HT1080 (cell line): ENCODE measurements at places on chromosomes 13 and 19.

GRCh38 chr19:32916969-32917615 lies 47.5 kb upstream of the SLC7A9 start:
- no peak for DNase-seq

- no peak for DNase-seq
Observed at GRCh38 chr13:65763811-65764210, 1466.3 kb downstream of the PCDH9 start.

DNA sequence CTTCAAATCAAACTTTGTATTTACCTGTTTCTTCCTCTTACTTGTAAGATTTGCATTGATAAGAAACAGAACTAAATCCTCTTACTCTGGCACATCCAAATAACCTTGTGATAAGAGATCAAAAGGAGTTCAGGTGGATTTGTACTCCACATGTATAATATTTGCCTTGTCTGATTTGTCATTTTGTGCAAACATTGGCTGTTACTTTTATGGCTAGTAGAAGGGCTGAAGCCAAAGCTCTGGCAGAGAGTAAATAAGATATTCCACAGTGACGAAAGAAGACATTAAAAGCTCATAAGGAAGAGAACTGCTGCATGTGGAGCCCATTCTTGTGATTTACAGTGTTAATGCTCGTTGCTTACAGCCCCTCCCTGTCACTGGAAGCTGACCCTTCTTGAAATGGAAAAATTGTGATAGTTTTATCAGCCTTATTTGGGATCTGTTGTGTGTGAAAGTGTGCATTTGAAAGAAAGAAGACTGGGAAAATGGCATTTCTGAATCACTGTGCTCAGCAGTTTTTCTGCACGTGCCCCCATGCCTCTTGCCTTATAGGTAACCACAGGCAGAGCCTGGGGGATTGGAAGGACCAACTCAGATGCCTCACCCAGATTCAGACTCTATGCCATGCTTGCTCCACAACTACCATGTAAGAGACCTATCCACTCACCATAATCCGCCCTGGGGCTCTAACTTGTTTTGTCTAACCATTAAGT lies 68.2 kb downstream of the OXGR1 start:
- no peak for DNase-seq

- DNase-seq: peak; percentile 11
Observed at GRCh38 chr19:7699417-7700401, 2.2 kb downstream of the FCER2 start.

- DNase-seq: no peak
Observed at GRCh38 chr13:52929846-52930245, 81.4 kb upstream of the PCDH8 start.

DNA sequence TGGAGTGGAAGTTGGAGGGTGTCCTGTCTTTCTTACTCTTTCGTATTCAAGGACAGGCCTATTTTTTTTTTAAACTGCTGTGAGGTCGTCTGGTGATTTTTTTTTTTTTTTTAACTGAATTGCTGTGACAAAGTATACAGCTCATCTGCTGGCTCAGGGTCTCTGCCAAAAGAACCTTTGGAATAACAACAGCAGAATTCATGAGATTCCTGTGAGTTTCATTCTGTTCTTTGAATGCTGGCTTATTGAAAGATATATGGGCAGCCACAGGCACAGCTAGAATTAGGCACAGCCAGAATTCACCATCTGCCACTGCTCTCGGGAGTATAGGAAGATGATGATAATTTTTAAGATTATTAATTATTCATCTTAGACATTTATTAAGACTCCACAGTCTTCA lies 21.4 kb upstream of the FRY start:
- DNase-seq: no peak

- no peak for DNase-seq
Observed at GRCh38 chr13:32660227-32660626, 74.0 kb downstream of the PDS5B start.

DNA sequence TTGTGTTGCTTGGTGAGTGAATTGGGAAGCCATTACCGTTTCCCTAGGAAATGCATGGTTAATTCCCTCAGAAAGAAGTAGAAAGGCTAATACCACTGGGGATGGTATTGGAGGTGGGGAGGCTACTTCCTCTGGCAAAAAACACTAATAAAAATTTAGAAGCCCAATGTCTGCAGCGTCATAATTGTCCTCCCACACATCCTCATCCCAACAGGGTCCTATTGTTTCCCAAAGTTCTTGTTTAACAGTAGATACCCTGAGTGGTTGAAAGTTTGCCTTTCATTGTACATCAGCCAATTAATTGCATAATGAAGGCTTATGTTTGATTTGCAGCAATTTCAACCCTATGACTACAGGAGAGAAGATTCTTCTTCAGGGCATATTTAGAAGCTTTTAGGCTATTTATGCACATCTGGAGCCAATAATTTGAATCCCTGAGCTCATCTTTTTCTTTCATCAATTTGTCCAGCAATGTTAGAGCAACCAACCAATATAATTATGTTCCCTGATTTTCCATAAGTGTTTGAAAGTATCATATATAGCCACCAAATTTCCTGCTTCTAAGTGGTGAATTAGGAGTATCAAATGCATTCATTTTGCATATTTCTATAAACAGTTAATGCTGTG lies 491.0 kb downstream of the SLITRK5 start:
- no peak for DNase-seq

GRCh38 chr13:29993716-29994488 lies 143.5 kb upstream of the UBL3 start:
- DNase-seq: peak; percentile 84

GRCh38 chr13:26743971-26744370 lies 16.6 kb downstream of the GPR12 start:
- no peak for DNase-seq

GRCh38 chr19:54684527-54684926 lies 21.7 kb downstream of the LILRB4 start:
- DNase-seq: peak; percentile 49

- no peak for DNase-seq
Observed at GRCh38 chr19:18480006-18480691, 41.7 kb downstream of the ELL start.

GRCh38 chr19:13215572-13216380 lies 65.6 kb downstream of the IER2 start:
- peak; percentile 81 for DNase-seq

DNA sequence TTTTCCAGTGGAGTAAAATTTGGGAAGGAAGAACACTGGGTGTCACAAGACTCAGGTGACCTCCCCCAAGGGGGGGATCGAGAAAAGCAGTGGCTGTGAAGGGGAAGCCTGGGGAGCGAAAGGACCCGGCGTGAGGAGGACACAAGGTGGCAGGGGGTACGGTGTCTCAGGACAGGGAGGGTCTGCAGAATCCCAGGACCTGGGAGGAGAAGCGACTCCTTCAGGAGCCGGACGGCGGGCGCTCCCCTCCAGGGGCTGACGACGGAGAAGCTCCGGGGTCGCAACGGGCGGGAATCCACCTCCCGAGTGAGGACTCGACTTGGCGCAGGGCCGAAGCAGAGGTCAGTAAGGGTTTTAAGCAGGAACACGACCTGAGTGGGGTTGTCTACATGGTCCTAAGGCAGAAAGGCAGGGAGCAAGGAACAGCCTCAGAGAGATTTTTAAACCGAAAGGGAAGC lies 529 bp downstream of the ZNF836 start:
- DNase-seq: no peak

DNA sequence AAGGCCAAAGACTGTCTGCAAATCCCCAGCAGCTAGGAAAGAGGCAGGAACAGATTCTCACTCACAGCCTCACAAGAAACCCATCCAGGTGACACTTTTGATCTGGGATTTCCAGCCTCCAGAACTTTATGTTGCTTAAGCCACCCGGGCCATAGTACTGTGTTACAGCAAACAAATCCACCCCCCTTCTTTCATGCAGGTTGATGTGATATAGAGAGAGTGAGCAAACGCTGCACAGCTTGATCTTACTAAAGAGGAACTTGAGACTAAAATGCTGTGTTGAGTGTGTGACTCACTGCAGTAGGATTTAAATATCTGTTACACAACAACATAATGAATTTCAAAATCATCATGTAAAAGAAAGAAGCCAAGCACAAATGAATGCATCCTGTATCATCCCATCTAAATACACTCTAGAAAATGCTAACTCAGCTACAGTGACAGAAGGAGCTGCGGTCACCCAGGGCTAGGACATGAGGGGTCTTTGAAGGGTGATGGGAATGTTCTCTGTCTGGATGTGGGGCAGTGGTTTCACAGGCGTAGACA lies 32.2 kb downstream of the RCBTB2 start:
- peak; percentile 65 for DNase-seq

DNA sequence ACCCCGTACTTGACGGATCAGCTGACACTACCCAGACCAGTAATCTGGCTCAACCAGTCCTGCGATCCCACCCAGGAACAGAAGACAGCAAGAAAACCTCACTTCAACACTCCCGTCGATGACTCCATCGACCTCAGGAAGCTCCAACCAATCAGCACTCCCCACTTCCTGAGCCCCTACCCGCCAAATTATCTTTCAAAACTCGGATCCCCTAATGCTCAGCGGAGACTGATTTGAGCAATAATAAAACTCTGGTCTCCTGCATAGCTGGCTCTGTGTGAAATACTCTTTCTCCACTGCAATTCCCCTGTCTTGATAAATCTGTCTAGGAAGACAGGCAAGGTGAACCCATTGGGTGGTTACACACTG lies 1.2 kb downstream of the LSM4 start:
- no peak for DNase-seq

- no peak for DNase-seq
Observed at GRCh38 chr13:95650696-95651095, 6.2 kb upstream of the DZIP1 start.
